Body of pancreas (tissue), 4 donors: ENCODE measurements at places on chromosomes 12 and 14.

DNA sequence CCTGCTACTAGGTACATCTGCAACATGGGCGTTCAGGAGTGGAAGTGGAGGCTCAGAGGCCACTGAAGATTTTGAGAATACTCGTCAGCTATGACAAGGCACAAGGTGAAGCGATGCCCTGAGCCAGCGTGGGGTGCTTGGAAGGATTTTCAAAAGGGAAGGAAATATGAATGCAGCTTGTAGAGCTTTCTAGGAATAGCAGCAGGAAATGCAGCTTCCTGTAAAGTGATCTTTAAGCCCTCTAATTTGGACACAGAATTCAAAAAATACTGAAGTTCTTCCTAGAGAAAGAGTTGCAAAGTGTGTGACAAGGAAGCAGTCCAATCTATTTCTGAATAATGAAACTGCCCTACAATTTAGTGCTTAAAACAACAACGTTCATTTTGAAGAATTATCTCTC, 13.2 kb upstream of the C1S start:
- no peaks in the 10 kb centered on the region for H3K27me3 ChIP-seq
- no peaks in the 10 kb centered on the region for H3K36me3 ChIP-seq
- no peak overlapping the region for H3K4me3 ChIP-seq
- no peak for DNase-seq
- no peaks in the 10 kb centered on the region for H3K4me1 ChIP-seq

DNA sequence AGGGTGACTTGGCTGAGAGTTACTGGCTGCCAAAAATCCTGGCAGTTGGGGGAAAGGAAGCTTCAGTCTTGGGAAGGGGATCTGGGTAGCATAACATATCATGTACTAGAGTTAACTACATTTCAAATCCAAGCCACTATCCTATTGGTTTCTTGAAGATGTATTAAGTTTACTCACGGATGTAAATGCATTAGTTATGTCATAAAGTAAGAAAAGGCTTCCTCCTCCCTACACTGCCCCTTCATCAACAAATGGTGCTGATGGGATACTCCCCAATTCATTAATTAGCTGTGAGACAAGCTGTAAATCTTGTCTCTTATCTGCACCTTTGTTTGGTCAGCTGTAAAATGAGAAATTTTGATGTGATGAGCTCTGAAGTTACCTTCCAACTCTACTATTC, 150.1 kb upstream of the SOX5 start:
- H3K4me3 ChIP-seq, result no peak overlapping the region
- no peaks in the 10 kb centered on the region for H3K4me1 ChIP-seq
- no peaks in the 10 kb centered on the region for H3K27me3 ChIP-seq
- no peak overlapping the region for H3K27ac ChIP-seq

DNA sequence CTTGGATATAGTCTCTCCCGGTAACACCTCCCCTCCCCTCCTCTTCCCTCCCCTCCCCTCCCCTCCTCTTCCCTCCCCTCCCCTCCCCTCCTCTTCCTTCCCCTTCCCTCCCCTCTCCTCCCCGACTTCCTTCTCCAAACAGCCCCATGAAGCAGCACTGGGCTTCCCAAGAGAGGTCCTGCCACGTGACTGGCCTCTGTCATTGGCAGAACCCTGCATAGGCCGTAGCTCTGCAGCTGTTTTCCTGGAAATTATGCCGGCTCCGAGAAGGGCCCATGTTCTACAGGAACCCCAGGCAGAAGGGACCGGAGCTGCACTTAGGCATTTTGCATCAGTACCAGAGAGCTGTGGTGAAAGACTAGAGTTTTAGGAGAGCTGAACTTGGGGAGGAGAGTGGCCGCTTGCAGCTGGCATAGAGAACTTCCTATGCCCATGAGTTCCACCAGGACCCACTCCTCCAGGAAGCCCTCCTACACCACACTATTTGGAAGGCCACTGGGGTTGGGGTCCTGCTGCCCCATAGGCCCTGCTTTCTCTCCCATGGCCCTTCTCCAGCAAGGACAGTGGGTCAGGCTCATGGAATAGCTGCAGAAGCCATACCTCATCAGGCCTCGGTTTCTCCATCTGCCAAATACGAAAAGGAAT, 5.1 kb upstream of the TNFAIP2 start:
- H3K36me3 ChIP-seq, result no peaks in the 10 kb centered on the region
- H3K4me3 ChIP-seq, result no peak overlapping the region
- H3K27ac ChIP-seq, result no peak overlapping the region
- peaks cover 30% of the 10 kb centered on the region for H3K4me1 ChIP-seq

- no peaks in the 10 kb centered on the region for H3K27me3 ChIP-seq
- no peaks in the 10 kb centered on the region for H3K4me1 ChIP-seq
- no peaks in the 10 kb centered on the region for H3K36me3 ChIP-seq
- DNase-seq, result no peak
- no peak overlapping the region for H3K27ac ChIP-seq
Observed at GRCh38 chr14:71311061-71311460, 403.8 kb downstream of the PCNX1 start.

- no peak overlapping the region for H3K4me3 ChIP-seq
- H3K4me1 ChIP-seq, result peaks cover 55% of the 10 kb centered on the region
- no peaks in the 10 kb centered on the region for H3K27me3 ChIP-seq
Observed at GRCh38 chr12:50256761-50257160, 26.6 kb downstream of the LIMA1 start.

GRCh38 chr12:79661629-79662028, 29.1 kb downstream of the PAWR start:
- H3K36me3 ChIP-seq, result no peaks in the 10 kb centered on the region
- no peaks in the 10 kb centered on the region for H3K27me3 ChIP-seq
- DNase-seq, result no peak
- no peak overlapping the region for H3K27ac ChIP-seq

DNA sequence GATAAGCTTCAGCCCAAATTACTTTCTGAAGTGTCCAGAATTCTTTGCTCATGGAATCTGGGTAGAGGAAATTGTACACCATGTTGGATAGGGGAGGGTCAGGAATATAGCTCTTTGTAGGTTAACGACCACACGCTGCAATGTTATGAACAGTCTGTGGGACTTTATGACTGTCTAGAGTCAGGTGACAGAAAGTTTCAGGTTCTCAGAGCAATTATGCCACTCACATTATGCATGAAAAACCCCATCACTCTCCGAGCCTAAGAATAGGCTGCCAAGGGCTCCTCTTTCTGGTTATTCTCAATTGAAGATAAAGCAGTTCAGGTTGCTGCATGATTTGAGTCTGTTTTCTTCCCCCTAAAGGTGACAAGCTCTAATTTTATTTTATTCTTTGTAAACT, 430.9 kb downstream of the ATP23 start:
- H3K27me3 ChIP-seq, result no peaks in the 10 kb centered on the region
- H3K4me3 ChIP-seq, result no peak overlapping the region
- no peaks in the 10 kb centered on the region for H3K36me3 ChIP-seq
- no peaks in the 10 kb centered on the region for H3K4me1 ChIP-seq

DNA sequence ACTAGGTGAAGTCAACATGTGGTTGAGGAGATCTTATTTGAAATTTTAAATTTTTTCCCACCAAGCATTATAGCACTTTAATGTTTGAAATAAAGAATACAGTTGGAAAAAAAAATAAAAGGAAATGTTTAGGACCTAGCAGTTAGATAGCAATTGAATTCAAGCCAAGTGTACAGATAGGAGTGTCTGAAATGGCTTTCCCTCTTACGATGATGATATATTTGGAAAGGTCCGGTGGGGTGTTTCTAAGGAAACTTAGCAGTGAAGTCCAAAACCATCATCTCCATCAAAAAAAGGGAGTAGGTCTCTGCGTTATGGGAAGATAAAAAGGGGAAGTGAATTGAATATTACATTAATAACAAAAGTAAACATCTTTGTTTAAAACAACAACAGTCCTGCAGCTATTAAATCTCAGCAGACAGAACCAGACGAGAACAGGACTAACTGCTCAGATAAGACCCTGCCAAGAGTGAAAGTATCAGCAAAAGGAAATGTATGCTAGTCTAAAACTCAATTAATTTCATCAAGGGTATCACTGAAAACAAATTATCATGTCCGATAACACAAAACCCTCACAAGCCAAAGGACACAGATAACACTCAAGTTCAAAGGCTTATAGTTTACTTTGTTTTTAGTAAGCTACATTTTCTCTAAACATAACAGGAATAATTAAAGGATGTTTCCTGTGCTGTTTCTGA, 242.0 kb downstream of the BMP4 start:
- no peak overlapping the region for H3K27ac ChIP-seq
- no peaks in the 10 kb centered on the region for H3K36me3 ChIP-seq
- H3K27me3 ChIP-seq, result no peaks in the 10 kb centered on the region
- no peak overlapping the region for H3K4me3 ChIP-seq

- H3K27ac ChIP-seq, result no peak overlapping the region
- H3K4me1 ChIP-seq, result no peaks in the 10 kb centered on the region
- H3K4me3 ChIP-seq, result no peak overlapping the region
- DNase-seq, result no peak
- H3K36me3 ChIP-seq, result no peaks in the 10 kb centered on the region
Observed at GRCh38 chr14:101349108-101349507, 212.2 kb upstream of the DIO3 start.

GRCh38 chr12:55642267-55642666, 5.6 kb downstream of the OR10P1 start:
- H3K27ac ChIP-seq, result no peak overlapping the region
- H3K36me3 ChIP-seq, result no peaks in the 10 kb centered on the region
- DNase-seq, result no peak
- no peaks in the 10 kb centered on the region for H3K27me3 ChIP-seq
- no peak overlapping the region for H3K4me3 ChIP-seq

GRCh38 chr12:64745980-64746379, 13.2 kb downstream of the GNS start:
- no peaks in the 10 kb centered on the region for H3K36me3 ChIP-seq
- H3K4me3 ChIP-seq, result no peak overlapping the region
- H3K27me3 ChIP-seq, result no peaks in the 10 kb centered on the region
- H3K4me1 ChIP-seq, result peaks cover 14% of the 10 kb centered on the region
- no peak for DNase-seq
- H3K27ac ChIP-seq, result no peak overlapping the region

DNA sequence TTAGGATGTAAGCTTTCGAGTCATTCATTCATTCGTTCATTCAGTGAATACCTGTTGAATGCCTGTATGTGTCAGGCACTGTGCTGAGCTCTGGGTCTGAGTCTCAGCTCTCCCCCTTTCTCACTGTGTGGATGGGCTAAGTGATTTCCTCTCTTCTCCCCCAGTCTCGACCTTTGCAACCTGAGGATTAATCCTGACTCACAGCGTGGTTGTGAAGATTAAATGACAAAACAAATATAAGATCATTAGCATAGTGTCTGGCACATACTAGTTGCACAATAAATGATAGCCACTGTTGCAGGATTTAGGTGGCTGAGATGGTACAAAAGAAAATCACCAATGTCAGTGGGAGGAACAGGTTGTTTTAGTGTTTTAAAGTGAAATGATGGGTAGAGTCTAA, 136.7 kb downstream of the GPR135 start:
- H3K27me3 ChIP-seq, result no peaks in the 10 kb centered on the region
- DNase-seq, result no peak
- H3K27ac ChIP-seq, result no peak overlapping the region
- H3K36me3 ChIP-seq, result peaks cover 8% of the 10 kb centered on the region
- peaks cover 4% of the 10 kb centered on the region for H3K4me1 ChIP-seq

GRCh38 chr12:72273851-72274351, 1.7 kb downstream of the TRHDE start:
- peak; percentile 87 for DNase-seq
- H3K4me1 ChIP-seq, result peaks cover 11% of the 10 kb centered on the region
- no peaks in the 10 kb centered on the region for H3K27me3 ChIP-seq
- H3K4me3 ChIP-seq, result peak overlapping the region; percentile 55
- peak overlapping the region; percentile 90 for H3K27ac ChIP-seq
- no peaks in the 10 kb centered on the region for H3K36me3 ChIP-seq

- H3K27me3 ChIP-seq, result no peaks in the 10 kb centered on the region
- no peaks in the 10 kb centered on the region for H3K36me3 ChIP-seq
- peaks cover 8% of the 10 kb centered on the region for H3K4me1 ChIP-seq
- DNase-seq, result no peak
- no peak overlapping the region for H3K4me3 ChIP-seq
Observed at GRCh38 chr14:89435492-89435891, 18.5 kb upstream of the FOXN3 start.

- no peaks in the 10 kb centered on the region for H3K27me3 ChIP-seq
- H3K4me1 ChIP-seq, result no peaks in the 10 kb centered on the region
- H3K27ac ChIP-seq, result no peak overlapping the region
- no peak for DNase-seq
- H3K36me3 ChIP-seq, result no peaks in the 10 kb centered on the region
Observed at GRCh38 chr12:108432423-108433121, 82.5 kb upstream of the FICD start.

- no peaks in the 10 kb centered on the region for H3K27me3 ChIP-seq
- H3K36me3 ChIP-seq, result no peaks in the 10 kb centered on the region
- no peak within 1 kb of the TSS for H3K4me3 ChIP-seq
- DNase-seq, result peak; percentile 13
Observed at GRCh38 chr12:15322164-15323061, at the start of gene PTPRO. Gene PTPRO (plus strand): TSS chr12:15322508.

- no peak overlapping the region for H3K27ac ChIP-seq
- H3K4me1 ChIP-seq, result peaks cover 10% of the 10 kb centered on the region
- DNase-seq, result no peak
Observed at GRCh38 chr12:116959198-116959460, 48.4 kb downstream of the FBXW8 start.

GRCh38 chr14:39374851-39375250, 57.4 kb downstream of the FBXO33 start:
- no peaks in the 10 kb centered on the region for H3K36me3 ChIP-seq
- H3K4me3 ChIP-seq, result no peak overlapping the region
- no peak for DNase-seq
- H3K4me1 ChIP-seq, result peaks cover 4% of the 10 kb centered on the region
- no peaks in the 10 kb centered on the region for H3K27me3 ChIP-seq
- H3K27ac ChIP-seq, result no peak overlapping the region

DNA sequence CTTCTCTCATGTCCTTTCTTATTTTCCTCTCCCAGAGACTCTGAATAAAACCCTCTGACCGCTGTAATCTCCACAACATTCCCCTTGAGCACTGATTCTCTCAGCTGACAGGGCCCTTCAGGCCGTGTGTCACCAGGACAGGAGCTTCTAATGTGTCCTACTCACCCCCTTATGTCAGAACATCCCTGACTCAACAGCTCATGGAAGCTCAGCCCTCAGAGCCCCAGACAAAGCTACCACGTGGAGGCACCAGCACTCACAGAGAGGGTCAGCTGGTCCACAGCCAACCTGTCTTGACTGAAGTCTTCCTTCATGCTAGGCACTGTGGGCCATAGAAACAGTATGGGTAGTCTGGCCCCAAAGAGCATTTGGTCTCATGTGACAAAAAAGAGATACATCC, 49.8 kb downstream of the SMUG1 start:
- no peaks in the 10 kb centered on the region for H3K27me3 ChIP-seq
- no peak for DNase-seq
- no peaks in the 10 kb centered on the region for H3K4me1 ChIP-seq
- H3K27ac ChIP-seq, result no peak overlapping the region

GRCh38 chr14:34055157-34055950, 104.5 kb upstream of the EGLN3 start:
- no peaks in the 10 kb centered on the region for H3K36me3 ChIP-seq
- no peak for DNase-seq
- H3K27ac ChIP-seq, result no peak overlapping the region
